Activated effector memory CD4-positive, alpha-beta T cell treated with anti-CD3 and anti-CD28 coated beads, Interleukin-2, amount 50 U/mL, for 16 hours (primary cell): ENCODE measurements at places on chromosomes 6 and 20.

DNA sequence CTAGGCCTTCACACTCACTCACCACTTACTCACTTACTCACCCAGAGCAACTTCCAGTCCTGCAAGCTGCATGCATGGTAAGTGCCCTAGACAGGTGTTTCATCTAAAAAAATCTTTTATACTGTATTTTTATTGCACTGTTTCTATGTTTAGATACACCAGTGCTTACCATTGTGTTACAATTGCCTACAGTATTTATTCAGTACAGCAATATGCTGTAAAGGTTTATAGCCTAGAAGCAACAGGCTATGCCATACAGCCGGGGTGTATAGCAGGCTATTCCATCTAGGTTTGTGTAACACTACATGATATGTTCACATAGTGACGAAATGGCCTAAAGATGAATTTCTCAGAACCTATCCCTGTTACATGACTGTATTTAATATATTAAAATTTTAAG, 37.1 kb upstream of the KCNK5 start:
- DNase-seq = no peak

DNA sequence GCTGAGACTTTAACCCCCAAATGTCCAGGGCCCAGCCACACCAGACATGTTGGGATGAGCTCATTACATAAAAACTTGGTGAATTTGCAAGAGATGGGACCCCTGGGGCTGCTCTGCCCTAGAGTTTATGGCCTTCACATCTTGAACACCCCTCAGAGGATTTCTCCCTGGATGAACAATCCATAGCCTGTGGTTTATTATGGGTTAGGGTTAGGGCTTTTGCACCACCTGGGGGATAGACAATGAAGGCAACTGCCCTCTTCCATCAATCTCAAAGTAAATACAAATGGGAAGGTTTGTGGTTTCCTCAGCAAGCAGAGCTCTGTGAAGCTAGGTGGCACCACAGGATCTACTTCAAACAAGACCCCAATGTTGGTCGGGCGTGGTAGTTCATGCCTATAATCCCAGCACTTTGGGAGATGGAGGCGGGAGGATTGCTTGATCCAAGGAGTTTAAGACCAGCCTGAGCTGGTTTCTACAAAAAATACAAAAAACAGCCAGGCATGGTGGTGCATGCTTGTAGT, 17.4 kb downstream of the SPINT3 start:
- no peak for DNase-seq

DNA sequence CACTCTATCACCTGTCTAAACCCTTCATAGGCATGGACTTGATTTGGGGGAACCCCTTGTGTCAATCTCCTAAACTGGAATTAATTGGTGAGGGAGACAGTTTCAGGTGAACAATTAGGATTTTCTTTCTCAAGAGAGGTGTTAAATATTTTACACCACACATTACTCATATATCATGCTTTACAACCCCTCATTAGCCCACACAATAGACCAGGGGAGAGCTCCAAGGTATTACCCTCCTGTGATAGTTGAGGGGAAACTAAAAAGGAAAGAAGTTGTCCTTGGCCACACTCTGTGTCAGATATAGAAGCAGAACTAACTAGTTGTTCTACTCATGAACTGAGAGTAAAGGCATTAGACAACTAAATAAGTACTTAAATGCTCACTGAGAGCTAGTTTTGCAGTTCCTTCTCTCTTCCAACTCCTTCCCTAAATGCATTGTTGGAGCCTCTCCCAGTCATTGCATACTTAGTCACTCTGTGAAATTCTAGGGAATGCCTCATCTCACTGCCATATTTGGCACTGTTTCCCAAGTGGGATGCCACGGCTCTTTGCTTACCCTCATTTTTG, 183.7 kb upstream of the CEP162 start:
- no peak for DNase-seq

- DNase-seq = no peak
Observed at GRCh38 chr20:766906-767305, 1.4 kb downstream of the SLC52A3 start.

- no peak for DNase-seq
Observed at GRCh38 chr6:27834879-27835549, 77.2 kb downstream of the OR2B2 start.
